ENCODE measurements at places on chromosomes 1 and 21.

GRCh38 chr1:234961456-234962339, 166.9 kb downstream of the TOMM20 start:
- DNase-seq = no peak

GRCh38 chr1:113388621-113389358, 1.5 kb upstream of the MAGI3 start:
- DNase-seq = no peak

GRCh38 chr1:52364235-52364839, 1.7 kb downstream of the CC2D1B start:
- no peak for DNase-seq

DNA sequence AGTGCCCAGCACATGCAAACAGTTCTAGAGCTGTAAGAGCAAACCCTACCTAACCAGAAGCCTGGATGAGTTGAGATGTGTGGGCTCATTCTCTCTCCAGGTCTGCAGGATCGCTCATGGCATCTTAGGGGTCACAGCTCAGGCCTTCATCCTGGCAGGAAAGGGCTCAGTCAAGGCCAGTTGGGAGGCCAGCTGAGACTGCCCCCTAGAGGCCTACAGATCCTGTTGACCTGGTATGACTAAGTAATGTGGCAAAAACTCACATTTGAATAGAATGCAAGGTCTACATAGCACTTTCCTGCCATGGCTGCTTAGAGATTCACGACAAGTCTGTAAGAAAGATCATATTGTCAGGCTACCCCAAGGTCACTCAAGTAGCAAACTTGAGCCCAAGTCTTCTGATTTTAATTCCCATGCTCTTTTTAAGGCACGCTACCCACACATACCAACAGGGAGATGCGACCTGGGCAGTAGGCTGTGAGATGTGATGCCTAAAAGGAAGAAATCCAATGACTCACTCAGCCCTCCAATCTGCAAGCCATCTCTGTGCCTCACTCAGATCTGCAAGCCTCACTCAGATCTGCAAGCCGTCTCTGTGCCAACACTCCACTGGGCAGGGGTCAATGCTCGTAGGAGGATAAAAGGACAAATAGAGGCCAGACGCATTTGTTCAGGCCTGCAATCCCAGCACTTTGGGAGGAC, 5.1 kb upstream of the CAPN8 start:
- DNase-seq = no peak
